ENCODE measurements at places on chromosomes 1 and 21. TPM values are rescaled to one million over a fixed set of nuclear protein-coding genes. Genes with fewer than 3 reads are reported as not detected.

TEX38 gene
- not detected for total RNA-seq

PODN gene
- 19.0 TPM for total RNA-seq

PCBP3 gene
- 0.97 TPM for total RNA-seq

RHBDL2 gene
- total RNA-seq: 5.9 TPM

ICOSLG gene
- total RNA-seq: 10.9 TPM

FMO3 gene
- total RNA-seq: 0.36 TPM

SPATA45 gene
- total RNA-seq: not detected

PTPRF gene
- total RNA-seq: 373 TPM

XCL1 gene
- not detected for total RNA-seq

DNA sequence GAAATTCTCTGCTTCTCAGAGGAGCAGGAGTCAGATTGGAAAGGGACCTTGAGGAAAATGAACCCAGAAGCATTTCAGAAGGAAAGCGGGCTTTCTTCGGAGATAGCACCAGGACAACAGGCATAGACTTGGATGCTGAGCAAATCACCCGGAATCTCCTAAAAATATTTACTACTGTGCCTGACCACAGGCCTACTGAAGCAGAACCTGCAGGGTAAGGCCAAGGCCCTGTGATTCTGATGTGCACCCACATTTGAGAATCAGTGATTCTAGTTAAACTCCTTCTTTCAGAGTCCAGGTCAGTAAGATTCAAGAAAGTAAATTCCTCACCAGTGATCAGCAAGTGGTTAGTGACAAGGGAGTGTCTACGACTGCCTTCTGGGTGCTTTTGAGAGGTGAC, 307.3 kb upstream of the DUSP10 start:
- no peaks in the 10 kb centered on the region for H3K27me3 ChIP-seq
- no peak overlapping the region for H3K4me3 ChIP-seq
- no peak for DNase-seq
- no peaks in the 10 kb centered on the region for H3K4me1 ChIP-seq
- no peaks in the 10 kb centered on the region for H3K36me3 ChIP-seq
- H3K27ac ChIP-seq: no peak overlapping the region

- H3K4me3 ChIP-seq: no peak overlapping the region
- no peak for DNase-seq
- H3K27me3 ChIP-seq: no peaks in the 10 kb centered on the region
- peaks cover 27% of the 10 kb centered on the region for H3K4me1 ChIP-seq
Observed at GRCh38 chr1:19356266-19356665, 44.1 kb downstream of the SLC66A1 start.

DNA sequence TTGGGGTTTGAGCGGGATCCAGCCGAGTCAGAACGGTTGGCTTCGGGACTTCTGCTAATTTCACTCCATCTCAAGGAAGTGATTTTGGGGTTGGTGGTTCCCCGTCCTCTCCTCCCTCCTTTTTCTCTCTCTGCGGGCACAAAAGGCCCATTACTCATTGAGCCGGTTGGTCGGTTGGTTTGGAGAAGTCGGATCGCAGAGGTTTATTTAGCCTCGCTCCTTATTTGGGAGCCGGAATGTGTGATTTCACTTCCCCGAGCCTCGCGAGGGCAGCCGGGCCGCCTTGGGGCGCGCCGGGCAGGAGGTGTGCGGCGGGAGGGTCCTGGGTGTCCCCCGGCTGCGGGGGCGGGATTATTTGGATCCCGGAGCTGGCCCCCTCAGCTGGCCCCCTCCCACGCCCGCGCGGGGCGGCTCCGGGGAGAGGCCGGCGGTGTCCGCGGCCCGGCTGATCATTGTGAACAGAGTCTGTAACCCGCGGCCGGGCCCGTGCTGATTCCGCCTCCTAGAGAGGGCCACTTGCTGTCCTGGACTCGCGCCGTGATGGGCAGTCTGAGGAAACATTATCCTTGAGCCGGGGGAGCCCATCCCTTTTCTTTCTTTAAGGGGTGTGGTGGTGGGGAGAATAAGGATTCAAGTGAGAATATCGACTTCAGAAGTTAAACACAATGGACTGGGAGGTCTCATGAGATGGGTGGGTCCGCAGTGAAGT, 1.2 kb downstream of the MAPKAPK2 start:
- no peak for DNase-seq
- peak overlapping the region; percentile 77 for H3K4me3 ChIP-seq
- H3K4me1 ChIP-seq: peaks cover 54% of the 10 kb centered on the region

GRCh38 chr1:168645721-168646120, 69.3 kb downstream of the XCL1 start:
- H3K4me3 ChIP-seq: no peak overlapping the region
- no peak for DNase-seq
- H3K4me1 ChIP-seq: no peaks in the 10 kb centered on the region
- no peak overlapping the region for H3K27ac ChIP-seq

- H3K27ac ChIP-seq: no peak overlapping the region
- H3K4me3 ChIP-seq: no peak overlapping the region
- H3K27me3 ChIP-seq: no peaks in the 10 kb centered on the region
- no peaks in the 10 kb centered on the region for H3K36me3 ChIP-seq
- H3K4me1 ChIP-seq: no peaks in the 10 kb centered on the region
Observed at GRCh38 chr1:246428542-246429308, 78.4 kb downstream of the SMYD3 start.

- peaks cover 49% of the 10 kb centered on the region for H3K4me1 ChIP-seq
- DNase-seq: no peak
- no peak overlapping the region for H3K4me3 ChIP-seq
- peak overlapping the region; percentile 46 for H3K27ac ChIP-seq
Observed at GRCh38 chr1:17551755-17552234, 12.3 kb downstream of the ARHGEF10L start.

DNA sequence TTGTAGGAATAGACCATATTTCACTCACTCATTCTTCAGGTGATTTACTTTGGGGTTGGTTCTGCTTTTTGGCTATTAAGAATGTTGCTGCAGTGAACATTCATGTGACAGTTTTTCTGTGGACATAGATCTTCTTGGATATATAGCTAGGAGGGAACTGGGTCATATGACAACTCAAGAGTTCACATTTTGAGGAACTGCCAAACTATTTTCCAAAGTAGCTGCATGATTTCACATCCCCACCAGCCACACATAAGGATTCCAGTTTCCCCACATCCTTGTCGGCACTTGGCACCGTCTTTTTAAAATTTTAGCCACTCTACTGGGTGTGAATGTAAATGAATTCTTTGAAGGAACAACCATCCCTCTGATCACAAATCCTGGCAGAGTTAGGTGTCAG, 126.0 kb downstream of the PRDM2 start:
- H3K36me3 ChIP-seq: peaks cover 16% of the 10 kb centered on the region
- no peaks in the 10 kb centered on the region for H3K27me3 ChIP-seq
- peaks cover 10% of the 10 kb centered on the region for H3K4me1 ChIP-seq
- H3K4me3 ChIP-seq: no peak overlapping the region

GRCh38 chr1:34885405-34886247, 26.1 kb upstream of the SMIM12 start:
- DNase-seq: no peak
- H3K27ac ChIP-seq: no peak overlapping the region
- H3K27me3 ChIP-seq: peaks cover 35% of the 10 kb centered on the region
- H3K4me3 ChIP-seq: peak overlapping the region; percentile 23

GRCh38 chr1:30723331-30723755, at the start of gene MATN1:
Gene MATN1 (minus strand): TSS chr1:30723585. CDS start chr1:30723551, 34 bp downstream.
- H3K27me3 ChIP-seq: no peaks in the 10 kb centered on the region
- H3K4me3 ChIP-seq: no peak within 1 kb of the TSS
- H3K36me3 ChIP-seq: peaks cover 51% of the 10 kb centered on the region
- H3K27ac ChIP-seq: no peak within 1 kb of the TSS

DNA sequence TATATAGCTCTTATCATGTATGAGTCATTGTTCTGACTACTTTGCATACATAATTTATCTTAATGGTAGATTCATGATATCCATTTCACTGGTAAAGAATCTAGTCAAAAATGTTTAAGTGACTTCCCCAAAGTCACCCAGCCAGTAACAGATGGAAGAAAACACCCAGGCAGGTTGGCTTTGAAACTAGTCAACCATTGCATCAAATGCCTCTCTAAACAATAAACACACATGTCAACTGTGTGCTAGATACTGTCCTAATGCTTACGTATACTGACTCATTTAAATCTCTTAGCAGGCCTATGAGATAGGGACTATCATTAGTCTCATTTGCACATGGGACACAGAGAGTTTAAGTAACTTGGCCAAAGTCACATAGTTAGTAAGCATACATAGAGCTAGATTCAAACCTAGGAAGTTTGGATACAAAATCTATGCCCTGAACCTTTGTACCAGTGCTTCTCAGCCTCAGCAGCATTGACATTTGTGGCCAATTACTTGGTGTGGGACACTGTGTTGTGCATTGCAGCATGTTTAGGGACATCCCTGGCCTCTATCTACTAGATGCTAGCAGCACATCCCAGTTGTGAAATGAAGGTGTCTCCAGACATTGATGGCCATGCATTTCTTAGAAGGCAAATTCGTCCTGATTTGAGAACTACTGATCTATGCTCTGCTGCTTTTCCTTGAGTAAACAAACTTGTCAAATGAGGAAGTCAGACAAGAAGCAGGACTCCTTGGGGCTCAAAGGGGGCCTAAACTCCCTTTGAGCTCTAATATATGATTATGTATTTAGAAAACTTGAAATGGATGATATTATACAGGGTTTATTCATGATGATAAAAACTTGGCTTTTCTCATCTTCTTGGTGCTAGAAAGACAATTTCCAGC, 316.3 kb downstream of the KCNH1 start:
- no peak overlapping the region for H3K4me3 ChIP-seq
- H3K36me3 ChIP-seq: no peaks in the 10 kb centered on the region
- H3K4me1 ChIP-seq: no peaks in the 10 kb centered on the region
- no peak for DNase-seq
- H3K27me3 ChIP-seq: no peaks in the 10 kb centered on the region
- H3K27ac ChIP-seq: no peak overlapping the region

DNA sequence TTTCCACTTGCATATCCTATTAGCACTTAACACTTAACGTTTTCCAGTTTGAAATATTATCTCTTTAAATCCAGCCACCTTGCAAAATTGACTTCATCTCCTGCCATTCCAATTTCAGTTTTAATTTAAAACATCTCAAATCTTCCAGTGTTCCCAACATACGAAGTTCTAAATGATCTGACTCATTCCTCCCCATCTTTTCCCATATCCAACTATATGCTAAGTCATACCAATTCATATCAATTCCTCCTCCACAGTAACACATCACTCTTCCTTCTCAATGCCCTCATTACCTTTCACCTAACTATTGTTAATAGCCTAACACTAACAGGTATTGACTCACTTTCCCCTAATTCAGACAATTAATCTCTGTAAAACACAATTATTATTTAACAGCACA, 2.8 kb downstream of the PSMA5 start:
- H3K4me1 ChIP-seq: peaks cover 28% of the 10 kb centered on the region
- no peak overlapping the region for H3K27ac ChIP-seq
- H3K27me3 ChIP-seq: no peaks in the 10 kb centered on the region
- peaks cover 25% of the 10 kb centered on the region for H3K36me3 ChIP-seq
- DNase-seq: no peak

GRCh38 chr1:91813813-91814212, 72.1 kb downstream of the TGFBR3 start:
- no peaks in the 10 kb centered on the region for H3K27me3 ChIP-seq
- H3K4me3 ChIP-seq: no peak overlapping the region
- no peaks in the 10 kb centered on the region for H3K36me3 ChIP-seq
- DNase-seq: no peak

GRCh38 chr1:192402571-192402970, 85.8 kb downstream of the RGS21 start:
- H3K4me1 ChIP-seq: no peaks in the 10 kb centered on the region
- H3K27me3 ChIP-seq: no peaks in the 10 kb centered on the region
- H3K4me3 ChIP-seq: no peak overlapping the region
- no peak overlapping the region for H3K27ac ChIP-seq

DNA sequence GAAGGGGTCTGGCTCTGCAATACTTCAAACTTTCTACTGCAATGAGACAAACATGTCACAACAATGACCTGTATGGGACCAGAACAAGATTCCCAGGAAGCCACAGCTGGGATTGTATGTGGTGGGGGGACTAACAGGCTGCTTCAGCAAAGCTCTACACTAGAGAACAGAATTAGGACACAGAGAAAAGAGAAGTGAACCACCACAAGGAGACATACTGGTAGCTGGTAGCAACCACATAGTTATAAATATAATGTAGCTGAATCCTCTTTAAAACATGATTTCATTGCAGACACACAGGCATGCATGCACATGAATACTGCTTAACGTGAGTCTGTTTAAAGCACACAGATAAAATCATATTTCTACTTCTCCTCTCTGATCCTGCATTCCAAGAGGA, 3.5 kb upstream of the ILDR2 start:
- H3K27me3 ChIP-seq: peaks cover 9% of the 10 kb centered on the region
- no peak for DNase-seq
- H3K4me3 ChIP-seq: no peak overlapping the region
- no peak overlapping the region for H3K27ac ChIP-seq
- H3K36me3 ChIP-seq: no peaks in the 10 kb centered on the region
- H3K4me1 ChIP-seq: peaks cover 14% of the 10 kb centered on the region

- no peaks in the 10 kb centered on the region for H3K36me3 ChIP-seq
- H3K4me3 ChIP-seq: no peak overlapping the region
- DNase-seq: no peak
- peaks cover 8% of the 10 kb centered on the region for H3K4me1 ChIP-seq
Observed at GRCh38 chr1:221605569-221605968, 136.3 kb downstream of the DUSP10 start.

- H3K36me3 ChIP-seq: peaks cover 20% of the 10 kb centered on the region
- no peak overlapping the region for H3K27ac ChIP-seq
- no peaks in the 10 kb centered on the region for H3K27me3 ChIP-seq
Observed at GRCh38 chr1:180836449-180836848, 76.2 kb upstream of the KIAA1614 start.

DNA sequence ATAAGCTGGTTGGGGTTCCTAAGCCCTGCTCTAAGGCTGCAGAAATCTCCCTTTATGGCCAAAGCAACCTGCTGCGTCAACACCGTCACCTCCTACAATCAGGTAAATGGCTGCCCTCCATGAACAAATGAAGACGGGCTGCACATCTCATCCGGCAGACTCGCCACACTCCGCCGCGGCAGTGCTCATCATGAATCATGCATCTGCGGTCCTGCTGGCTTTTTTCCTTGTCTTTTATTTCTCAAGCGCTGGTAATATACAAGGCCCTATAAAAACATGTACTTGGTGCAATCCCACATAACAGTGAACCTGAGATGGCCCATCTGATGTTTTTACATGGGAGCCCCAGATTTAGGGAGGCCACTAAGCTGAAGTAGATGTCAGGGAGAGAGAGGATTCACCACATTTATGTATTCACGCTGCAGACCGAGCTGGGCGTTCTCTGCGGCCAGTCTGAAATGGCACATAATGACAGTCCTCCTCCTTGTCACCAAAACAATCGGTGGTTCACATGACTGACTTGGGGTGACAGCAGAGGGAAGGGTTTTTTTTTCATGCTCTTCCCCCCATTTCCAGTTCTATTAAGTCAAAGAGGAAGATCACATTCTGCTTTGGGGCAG, 91.6 kb downstream of the KAZN start:
- no peak overlapping the region for H3K4me3 ChIP-seq
- no peak for DNase-seq
- no peak overlapping the region for H3K27ac ChIP-seq
- no peaks in the 10 kb centered on the region for H3K4me1 ChIP-seq
- H3K36me3 ChIP-seq: no peaks in the 10 kb centered on the region
- H3K27me3 ChIP-seq: peaks cover 3% of the 10 kb centered on the region

DNA sequence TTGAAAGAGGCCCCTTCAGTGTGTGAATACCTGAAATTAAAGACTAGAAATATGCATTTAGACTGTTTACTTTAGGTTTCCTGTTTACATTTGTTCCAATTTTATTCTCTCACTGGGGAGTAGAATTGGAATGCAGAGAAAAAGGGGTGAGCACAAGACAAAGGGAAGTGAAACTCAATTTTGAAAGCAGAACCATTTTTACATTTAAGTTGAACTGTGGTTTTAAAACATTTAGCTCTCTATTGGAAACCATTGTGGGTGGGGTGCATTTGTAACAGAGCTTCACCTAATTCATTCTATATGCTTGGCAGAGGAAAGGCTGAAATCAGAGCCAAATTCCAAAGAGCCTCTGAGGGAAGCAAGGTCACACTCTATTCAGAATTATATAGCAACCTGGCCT, 235.3 kb upstream of the C1orf105 start:
- H3K4me1 ChIP-seq: peaks cover 27% of the 10 kb centered on the region
- H3K4me3 ChIP-seq: no peak overlapping the region
- H3K27me3 ChIP-seq: no peaks in the 10 kb centered on the region
- H3K36me3 ChIP-seq: no peaks in the 10 kb centered on the region
